ENCODE measurements at places on chromosomes 6 and 20.
A peak's percentile ranks its signal among the peaks of the same experiment; 100 is the strongest.

GRCh38 chr6:47420394-47421371 lies 56.9 kb upstream of the CD2AP start:
- no peak for DNase-seq

GRCh38 chr20:32603046-32603726 lies 18.1 kb upstream of the NOL4L start:
- no peak for DNase-seq

DNA sequence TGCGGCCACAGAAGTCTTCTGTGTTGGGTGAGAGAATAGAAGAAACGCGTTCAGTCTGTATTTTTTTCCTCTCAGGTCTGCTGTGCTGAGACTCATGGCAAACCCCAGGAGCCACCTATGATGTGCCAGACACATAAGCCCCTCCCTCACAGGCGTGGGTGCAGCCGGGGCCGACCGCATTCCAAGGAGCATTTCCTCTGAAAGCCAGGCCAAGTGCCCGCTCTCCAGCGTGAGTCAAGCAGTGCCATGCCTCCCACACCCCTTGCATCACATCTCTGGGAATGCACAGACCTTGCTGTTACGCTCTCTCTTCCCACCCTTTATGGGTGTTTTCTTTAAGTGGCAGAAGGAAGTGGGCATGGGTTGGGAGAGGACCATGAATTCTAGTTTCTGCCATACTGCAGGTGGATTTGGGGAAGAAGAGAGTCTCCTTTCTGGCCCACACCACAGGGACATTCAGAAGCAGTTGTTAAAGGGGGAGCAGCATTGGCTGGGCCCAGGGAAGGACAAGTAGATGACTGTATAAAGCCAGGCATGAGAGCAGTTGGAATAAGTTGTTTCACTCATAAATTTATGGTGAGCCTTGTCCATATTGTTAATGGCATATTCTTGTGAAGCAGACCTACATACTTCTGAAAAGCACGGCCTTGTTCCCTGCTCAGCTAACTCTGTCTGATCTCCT lies 37.1 kb upstream of the TFAP2A start:
- no peak for DNase-seq

- DNase-seq, result no peak
These were observed 475.6 kb upstream of the CHD6 start for GRCh38 chr20:42093542-42094440.

GRCh38 chr20:58871533-58872102 lies 19.1 kb downstream of the GNAS start:
- no peak for DNase-seq

- DNase-seq, result no peak
These were observed 95.4 kb upstream of the TMEM181 start for GRCh38 chr6:158464483-158464882.

DNA sequence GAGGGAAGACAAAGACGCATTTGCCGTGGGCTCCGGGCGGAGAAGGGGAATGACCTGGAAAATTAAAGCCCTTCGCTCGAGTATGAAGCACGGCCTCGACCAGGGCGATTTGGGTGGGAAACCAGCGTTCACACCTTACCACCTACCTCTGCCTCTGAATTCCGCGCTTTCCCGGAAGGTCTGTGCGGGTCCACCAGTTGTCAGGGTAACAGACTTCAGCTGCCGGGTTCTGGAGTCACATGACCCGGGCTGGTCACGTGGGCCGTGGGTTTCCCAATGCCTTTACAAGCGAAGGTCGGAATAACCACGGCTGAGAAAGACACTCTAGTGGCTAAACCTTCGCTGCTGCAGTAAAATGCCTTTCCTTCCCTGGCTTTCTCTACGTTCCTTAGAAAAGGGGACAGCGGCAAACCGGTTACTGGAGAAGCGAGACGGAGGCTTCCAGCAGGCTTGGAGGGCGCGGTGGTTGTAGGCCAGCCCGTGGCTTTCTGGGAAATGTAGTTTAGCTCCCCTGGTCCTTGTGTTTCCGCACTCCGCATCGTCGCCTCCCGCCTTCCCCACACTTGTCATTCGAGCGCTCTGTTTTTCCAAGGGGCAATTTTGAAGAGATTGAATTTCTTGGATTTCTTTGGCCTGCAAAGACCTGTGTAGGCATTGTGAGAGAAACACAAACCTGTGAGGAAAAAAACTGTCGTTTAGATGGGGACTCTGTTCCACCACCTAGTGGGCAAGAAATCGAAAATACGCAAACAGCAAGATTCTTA lies at the start of gene CEP162:
Gene CEP162 (minus strand): TSS at position 210 of the 764 bp plus-strand sequence. CDS start 1,250 bp downstream, outside the sequence.
- peak; percentile 71 for DNase-seq

- no peak for DNase-seq
These were observed 135.8 kb upstream of the CITED2 start for GRCh38 chr6:139510040-139510790.

DNA sequence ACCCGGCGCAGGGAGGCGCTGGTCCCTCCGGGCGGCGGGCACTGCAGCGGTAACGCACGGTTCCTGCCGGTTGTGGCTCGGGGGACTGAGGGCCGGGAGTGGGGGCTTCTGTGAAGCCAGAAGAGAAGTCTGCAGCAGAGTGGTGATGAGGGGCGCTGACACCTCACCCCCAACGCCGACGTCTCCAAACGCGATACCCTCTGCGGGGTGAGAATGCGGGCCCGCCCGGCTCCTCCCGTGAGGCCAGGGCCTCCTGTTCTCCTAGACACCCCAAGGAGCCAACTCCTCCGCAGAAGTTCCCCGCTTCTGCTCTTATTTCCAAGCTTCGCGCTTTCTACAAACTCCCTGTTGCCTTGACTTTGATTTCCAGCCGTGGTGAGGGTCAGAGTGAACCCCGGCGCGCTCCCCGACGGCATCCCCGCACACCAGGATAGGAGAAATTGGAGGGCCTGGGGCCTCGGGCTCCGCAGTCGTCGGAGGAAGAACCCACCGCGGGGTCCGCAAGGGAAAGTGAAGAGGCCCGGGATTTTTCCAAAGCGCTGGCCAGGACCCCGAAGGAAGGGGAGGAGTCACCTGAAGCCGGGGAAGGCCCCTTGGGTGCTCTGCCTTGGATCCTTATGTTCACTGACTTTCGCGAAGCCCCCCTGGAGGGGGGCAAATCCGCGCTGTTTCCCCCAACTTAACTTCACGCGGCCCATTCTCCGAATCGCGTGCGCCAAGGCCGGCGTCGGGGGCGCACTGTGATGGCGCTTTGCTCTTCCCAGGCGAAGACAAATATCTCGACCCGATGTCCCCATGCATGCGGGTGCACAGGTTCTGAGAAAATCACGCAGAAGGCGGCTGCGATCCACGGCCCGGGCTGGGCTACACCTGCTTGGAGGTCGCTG lies 3.1 kb upstream of the INSM1 start:
- DNase-seq, result no peak

DNA sequence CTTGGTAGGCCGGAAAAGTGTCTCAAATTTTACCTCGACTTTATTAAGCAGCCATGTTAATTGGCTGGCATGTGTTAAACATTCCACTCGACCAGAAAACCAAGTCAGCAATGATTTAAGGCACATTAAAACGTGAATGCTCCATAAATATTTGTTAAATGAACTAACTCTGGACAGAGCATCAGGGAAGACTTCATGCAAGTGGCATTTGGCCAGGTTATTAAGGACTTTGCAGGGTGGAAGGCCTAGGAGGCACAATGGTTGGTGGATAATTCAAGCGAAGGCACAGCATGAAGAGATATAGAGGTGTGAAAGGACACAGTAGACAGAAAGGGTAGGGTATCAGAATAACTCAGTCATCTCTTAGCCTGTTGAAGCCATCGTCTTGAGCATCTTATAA lies 23.0 kb downstream of the ELOVL5 start:
- no peak for DNase-seq

DNA sequence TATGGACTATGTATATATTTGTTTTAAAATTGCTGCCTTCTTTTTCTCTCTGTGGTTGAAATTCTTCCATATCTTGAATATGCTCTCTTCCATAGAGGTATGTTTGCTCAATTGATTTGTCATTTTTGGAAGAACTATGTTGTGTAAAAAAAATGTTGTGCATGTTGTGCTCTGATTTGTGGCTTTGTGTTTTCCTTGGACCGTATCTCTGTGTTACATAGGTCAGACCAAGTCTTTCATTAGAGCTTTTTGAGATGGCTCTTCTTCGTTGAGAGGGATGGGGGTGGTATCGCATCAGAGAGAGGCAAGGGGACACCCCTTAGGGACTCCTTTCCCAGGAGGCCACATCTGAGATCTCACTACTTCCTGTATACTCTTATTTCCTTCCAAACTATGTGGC lies 43.8 kb downstream of the TMEM244 start:
- no peak for DNase-seq

GRCh38 chr20:33070111-33071053 lies 9.1 kb upstream of the BPIFB4 start:
- no peak for DNase-seq

- DNase-seq, result no peak
These were observed 177.6 kb downstream of the THBS2 start for GRCh38 chr6:169075915-169076654.
